Pulmonary artery endothelial cell (primary cell): ENCODE measurements at places on chromosomes 12 and 14. TPM values are rescaled to one million over a fixed set of nuclear protein-coding genes. Genes with fewer than 3 reads are reported as not detected.

DNA sequence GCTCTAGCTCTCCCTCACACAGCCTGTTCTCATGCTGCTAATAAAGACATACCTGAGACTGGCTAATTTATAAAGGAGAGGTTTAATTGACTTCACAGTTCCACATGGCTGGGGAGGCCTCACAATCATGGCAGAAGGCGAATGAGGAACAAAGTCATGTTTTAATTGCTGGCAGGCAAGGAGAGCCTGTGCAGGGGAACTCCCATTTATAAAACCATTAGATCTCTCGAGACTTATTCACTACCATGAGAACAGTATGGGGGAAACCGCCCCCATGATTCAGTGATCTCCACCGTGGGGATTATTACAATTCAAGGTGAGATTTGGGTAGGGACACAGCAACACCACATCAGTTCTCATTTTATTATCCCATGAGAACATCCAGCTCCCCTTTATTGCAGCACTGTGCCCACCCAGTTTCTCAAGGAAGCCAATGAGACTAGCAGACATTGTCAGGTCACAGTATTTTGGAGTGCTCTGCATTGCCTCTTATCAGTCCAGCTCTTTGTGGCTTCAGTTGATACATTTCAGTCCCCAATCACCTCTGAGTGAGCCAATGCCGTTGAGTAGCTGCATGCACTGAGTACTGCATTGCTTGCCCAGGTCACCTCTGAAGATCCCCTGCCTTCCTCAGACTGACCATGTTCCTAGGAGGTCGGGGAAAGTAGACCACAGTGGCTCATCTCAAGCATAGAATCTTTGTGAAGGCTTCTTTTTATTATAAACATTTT lies 131.2 kb downstream of the CRADD start:
- no peak for DNase-seq

GRCh38 chr12:18982226-18982949 lies 147.1 kb upstream of the PLEKHA5 start:
- no peak for DNase-seq

GRCh38 chr14:34538871-34539406 lies 562 bp downstream of the EAPP start:
- no peak for DNase-seq

DNA sequence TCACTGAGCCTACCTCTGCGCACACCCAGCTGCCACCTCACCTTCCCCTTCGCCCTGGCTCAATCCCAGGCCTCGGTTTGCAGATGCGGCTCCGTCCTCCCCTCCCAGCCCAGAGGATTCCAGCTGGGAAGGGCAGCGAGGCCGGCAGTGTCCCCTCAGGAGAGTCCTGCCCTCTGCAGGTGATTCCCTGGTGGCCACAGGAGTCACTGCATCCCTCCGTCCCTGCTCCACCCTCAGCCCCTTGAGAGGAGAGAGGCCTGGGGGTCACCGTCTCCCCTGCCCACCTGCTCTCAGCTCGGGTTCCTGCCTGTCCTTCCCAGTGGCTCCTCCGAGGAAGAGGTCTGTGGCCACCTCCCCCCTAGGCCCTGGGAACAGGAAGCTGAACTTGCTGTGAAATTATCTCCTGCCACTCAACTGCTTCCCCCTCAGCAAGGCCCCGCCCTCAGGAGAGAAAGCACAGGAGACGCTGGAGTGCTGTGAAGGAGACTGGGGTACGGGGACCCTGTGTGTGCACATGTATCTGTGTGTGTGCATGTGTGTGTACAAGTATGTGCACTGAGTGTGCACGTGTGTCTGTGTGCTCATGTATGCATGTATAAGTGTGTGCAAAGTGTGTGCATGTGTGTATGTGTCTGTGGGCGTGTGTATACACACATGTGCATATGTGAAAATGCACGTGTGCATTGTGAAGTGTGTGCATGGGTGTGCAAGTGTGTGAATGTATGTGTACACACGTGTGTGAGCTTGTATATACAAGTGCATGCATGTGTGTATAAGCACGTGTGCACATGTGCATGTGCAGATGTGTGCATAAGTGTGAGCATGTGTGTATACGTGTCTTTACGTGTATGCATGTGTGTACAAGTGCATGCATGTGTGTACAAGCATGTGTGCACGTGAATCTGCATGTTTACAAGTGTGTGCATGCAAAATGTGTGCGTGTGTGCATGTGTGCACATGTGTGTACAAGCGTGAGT lies 13.2 kb upstream of the GALNT9 start:
- no peak for DNase-seq

DNA sequence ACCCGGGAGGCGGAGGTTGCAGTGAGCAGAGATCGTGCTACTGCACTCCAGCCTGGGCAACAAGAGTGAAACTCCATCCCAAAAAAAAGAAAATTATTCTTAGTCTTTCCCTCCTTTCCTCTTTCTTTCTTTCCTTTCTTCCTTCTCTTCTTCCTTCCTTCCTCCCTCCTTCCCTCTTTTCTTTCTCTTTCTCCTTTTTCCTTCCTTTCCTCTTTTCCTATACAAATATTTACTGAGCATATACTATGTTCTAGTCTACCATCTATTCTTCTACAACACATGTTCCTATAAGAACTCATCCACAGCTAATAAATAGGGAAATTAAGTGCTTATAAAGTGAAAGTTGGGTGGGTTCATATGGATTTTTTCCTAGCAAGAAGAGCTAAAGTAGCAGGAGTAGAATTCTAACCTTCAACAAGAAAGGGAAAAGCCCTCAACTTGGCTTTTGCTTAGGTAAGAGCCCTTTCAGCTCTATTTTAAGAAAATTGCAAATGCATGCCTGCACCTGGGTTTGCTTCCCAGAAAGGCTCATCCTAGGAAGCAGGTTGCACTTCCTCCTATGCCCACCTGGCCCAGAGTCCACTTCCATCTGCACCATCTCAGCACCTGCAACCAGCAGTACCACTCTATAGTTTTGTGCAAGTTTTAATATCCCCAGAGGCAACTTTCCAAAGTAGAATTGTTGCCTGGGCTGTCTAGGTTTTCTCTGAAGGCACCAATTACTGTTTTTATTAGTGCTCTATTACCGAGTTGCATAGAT lies 122.0 kb upstream of the CCND2 start:
- no peak for DNase-seq

Gene SLC6A15
- 0.53 and 0.92 TPM in 2 replicates for total RNA-seq

GRCh38 chr12:104669851-104670337 lies 213.1 kb downstream of the CHST11 start:
- no peak for DNase-seq

DNA sequence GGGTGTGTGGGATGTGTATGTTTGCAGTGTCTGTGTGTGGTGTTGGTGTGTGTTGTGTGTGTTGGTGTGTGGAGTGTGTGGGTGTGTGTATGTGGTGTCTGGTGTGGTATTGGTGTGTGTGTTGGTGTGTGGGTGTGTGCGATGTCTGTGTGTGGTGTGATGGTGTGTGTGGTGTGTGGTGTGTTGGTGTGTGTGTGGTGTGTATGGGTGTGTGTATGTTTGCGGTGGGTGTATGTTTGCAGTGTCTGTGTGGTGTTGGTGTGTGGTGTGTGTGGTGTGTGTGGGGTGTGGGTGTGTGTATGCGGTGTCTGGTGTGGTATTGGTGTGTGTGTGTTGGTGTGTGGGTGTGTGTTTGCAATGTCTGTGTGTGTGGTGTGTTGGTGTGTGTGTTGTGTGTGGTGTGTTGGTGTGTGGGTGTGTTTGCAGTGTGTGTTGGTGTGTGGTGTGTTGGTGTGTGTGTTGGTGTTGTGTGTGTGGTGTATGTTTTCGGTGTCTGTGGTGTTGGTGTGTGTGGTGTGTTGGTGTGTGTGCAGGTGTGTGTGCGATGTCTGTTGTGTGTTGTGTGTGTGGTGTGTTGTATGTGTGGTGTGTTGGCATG lies 15.7 kb downstream of the MLXIP start:
- DNase-seq = no peak

Gene CD27
- not detected in 2 replicates for total RNA-seq

DNA sequence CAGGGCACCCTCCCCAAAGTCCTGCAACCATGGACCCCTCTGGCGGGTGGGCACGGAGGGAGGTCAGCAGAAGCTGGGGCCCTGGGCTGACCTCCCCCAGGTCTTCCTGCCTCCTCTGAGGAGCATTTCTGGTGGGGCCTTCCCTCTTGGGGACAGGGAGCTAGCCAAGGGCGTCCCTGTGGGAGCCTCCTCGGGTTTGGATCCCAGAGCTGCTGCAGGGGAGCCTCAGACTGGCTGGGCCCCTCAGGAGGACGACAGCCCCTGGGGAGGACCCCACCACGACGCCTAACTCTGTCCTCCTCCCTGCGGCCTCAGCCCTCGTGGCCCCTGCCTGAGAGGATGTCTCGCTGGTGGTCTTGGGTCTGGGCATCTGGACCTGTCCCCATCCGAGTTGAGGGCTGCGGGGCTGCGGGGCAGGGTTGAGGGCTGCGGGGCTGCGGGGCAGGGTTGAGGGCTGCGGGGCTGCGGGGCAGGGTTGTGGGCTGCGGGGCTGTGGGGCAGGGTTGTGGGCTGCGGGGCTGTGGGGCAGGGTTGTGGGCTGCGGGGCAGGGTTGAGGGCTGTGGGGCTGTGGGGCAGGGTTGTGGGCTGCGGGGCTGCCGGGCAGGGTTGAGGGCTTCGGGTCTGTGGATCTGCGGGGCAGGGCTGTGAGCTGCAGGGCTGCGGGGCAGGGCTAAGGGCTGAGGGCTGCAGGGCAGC lies 37.4 kb downstream of the FBRSL1 start:
- no peak for DNase-seq

DNA sequence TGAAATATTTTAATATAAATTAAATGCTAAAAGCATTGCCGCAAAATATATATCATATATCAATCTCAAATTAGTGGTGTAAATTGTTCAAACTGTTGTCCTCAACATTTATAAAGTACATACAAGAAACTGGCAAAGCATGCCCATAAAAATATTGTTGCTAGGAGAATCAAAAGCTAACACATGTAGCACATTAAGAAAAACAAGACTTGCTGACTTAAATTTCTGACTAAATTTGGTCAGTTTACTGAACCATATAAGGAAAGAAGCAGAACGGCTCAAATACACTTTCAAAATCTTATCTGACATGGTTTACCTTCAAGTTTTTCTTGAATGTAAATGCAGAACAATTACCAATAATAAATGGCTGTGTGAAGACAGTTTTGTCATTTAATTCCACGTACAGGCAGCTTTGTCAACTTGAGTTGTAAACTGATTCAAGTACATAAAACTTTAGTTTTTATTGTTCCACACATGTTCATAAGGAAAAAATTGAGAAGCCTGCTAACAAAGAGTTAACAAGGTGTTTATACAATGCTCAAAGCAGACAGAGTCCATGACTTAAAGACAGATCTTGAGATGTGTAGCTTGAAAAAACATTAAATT lies 50.4 kb downstream of the PPP1R12A start:
- no peak for DNase-seq

GRCh38 chr14:98161356-98161755 lies 1110.6 kb downstream of the BCL11B start:
- no peak for DNase-seq

DNA sequence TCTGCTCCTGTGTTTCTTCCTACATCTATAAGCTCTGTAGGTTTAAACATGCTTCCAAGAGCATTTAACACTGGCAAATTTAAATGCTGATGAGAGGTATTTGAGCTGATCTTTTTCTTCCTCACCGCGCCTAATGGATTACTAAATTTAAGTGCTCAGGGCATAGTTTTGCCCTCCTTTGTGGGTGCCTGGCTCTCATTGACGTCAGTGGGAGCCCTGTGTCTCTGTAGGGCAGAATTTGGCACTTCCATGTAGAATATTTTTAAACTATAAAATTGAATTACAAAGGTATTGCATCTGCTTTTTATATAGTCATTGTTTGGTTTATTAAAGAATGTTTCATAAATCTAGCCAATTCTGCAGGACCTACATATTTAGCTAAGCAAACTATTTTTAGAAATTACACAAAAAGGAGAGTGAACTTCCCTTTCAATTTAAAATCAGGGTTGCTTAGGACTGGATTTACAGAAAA lies 444.8 kb downstream of the AEBP2 start:
- no peak for DNase-seq
